Endothelial cell of umbilical vein (primary cell): ENCODE measurements at places on chromosomes 7 and 10. TPM values are rescaled to one million over a fixed set of nuclear protein-coding genes. Genes with fewer than 3 reads are reported as not detected.

The FFAR4 gene
- total RNA-seq: not detected in 2 replicates

The KAZALD1 gene
- 2.9 and 3.3 TPM in 2 replicates for total RNA-seq

The TMEM270 gene
- total RNA-seq: not detected in 2 replicates

The TFPI2 gene
- total RNA-seq: 33.1 and 65.9 TPM in 2 replicates

The PDZD7 gene
- total RNA-seq: 0.55 and 1.6 TPM in 2 replicates

The CYP3A7 gene
- total RNA-seq: not detected in 2 replicates

The NANOS1 gene
- 0.40 and 0.76 TPM in 2 replicates for total RNA-seq

The ADAM8 gene
- total RNA-seq: 0.55 and 1.5 TPM in 2 replicates

The INA gene
- 0.39 and 0.40 TPM in 2 replicates for total RNA-seq

The ECHS1 gene
- 91.9 and 108 TPM in 2 replicates for total RNA-seq

The PRF1 gene
- not detected in 2 replicates for total RNA-seq

The FAM25A gene
- total RNA-seq: not detected in 2 replicates

The FBH1 gene
- 86.1 and 97.0 TPM in 2 replicates for total RNA-seq

The TSPAN12 gene
- 19.0 and 19.8 TPM in 2 replicates for total RNA-seq

The ELMO1 gene
- 23.5 and 30.6 TPM in 2 replicates for total RNA-seq

The ANKRD61 gene
- 0.35 and 0.53 TPM in 2 replicates for total RNA-seq

The NHLRC2 gene
- total RNA-seq: 28.2 and 34.5 TPM in 2 replicates

The LGI1 gene
- not detected in 2 replicates for total RNA-seq

The EN2 gene
- not detected in 2 replicates for total RNA-seq

The TRIM4 gene
- 19.1 and 22.1 TPM in 2 replicates for total RNA-seq

The LRRC4 gene
- 3.8 and 7.1 TPM in 2 replicates for total RNA-seq

The POLR2J2 gene
- 19.2 and 21.3 TPM in 2 replicates for total RNA-seq

The ZCWPW1 gene
- total RNA-seq: 0.31 and 0.48 TPM in 2 replicates

The CYTH3 gene
- 11.1 and 11.2 TPM in 2 replicates for total RNA-seq

The PNLIP gene
- total RNA-seq: not detected in 2 replicates

The SCART1 gene
- 1.0 and 1.1 TPM in 2 replicates for total RNA-seq

The SH2D4B gene
- total RNA-seq: not detected in 2 replicates

The ZNF655 gene
- 15.7 and 16.9 TPM in 2 replicates for total RNA-seq

The PRSS37 gene
- total RNA-seq: not detected in 2 replicates

The INHBA gene
- total RNA-seq: 23.2 and 32.3 TPM in 2 replicates

The GJC3 gene
- not detected in 2 replicates for total RNA-seq

The ZNF425 gene
- total RNA-seq: 0.93 and 2.0 TPM in 2 replicates

The TRIM50 gene
- not detected in 2 replicates for total RNA-seq

The NKX1-2 gene
- total RNA-seq: not detected in 2 replicates

The SKAP2 gene
- 27.6 and 30.5 TPM in 2 replicates for total RNA-seq

The ANKRD7 gene
- 0.82 TPM in 1 of 2 replicates, not detected in the other for total RNA-seq

The CHRM2 gene
- total RNA-seq: not detected in 2 replicates
